ENCODE measurements at places on chromosomes 7 and 10.

DNA sequence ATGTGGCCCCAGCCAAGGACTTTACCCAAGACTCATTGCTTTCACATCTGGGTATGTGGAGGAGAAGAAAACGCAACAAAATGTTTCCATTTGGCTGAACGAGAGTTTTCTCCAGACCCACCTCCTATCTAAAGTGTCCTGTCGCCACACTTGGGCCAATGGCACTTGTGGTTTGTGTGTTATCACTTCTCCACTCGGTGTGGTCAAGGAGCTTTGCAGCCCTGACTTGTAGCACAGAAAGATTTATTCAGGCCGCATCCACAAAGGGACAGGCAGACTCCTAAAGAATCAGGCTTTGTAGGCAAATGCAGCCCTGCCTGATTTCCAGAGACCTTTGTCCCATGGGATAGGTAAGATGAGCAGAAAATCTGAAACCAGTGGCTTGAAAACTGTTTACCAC lies 12.8 kb upstream of the LRRC4 start:
- no peak for DNase-seq

- no peak for DNase-seq
Measured at GRCh38 chr10:73424478-73424877, 8.9 kb downstream of the MSS51 start.

DNA sequence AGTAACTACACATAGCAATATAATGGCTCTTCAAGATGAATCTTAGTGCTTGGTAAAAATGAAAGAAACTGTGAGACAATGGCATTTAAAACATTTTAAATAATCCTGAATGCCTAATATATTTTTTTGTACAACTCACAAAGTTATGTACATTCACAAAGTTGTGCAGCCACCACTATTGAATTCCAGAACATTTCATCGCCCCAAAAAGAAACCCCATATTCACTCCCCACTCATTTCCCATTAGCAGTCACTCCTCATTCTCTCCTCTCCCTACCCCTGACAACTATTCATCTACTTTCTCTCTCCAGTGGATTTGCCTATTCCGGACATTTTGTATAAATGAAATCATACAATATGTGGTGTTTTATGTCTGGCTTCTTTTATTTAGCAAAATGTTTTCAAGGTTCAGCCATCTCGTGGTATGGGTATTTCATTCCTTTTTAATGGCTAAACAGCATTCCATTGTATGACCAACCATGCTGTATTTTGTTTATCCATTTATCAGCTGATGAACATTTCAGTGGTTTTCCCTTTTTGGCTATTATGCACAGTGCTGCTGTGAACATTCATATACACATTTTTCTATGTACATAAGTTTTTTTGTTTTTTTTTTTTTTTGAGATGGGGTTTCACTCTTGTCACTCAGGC lies 34.7 kb downstream of the ENTPD7 start:
- no peak for DNase-seq

DNA sequence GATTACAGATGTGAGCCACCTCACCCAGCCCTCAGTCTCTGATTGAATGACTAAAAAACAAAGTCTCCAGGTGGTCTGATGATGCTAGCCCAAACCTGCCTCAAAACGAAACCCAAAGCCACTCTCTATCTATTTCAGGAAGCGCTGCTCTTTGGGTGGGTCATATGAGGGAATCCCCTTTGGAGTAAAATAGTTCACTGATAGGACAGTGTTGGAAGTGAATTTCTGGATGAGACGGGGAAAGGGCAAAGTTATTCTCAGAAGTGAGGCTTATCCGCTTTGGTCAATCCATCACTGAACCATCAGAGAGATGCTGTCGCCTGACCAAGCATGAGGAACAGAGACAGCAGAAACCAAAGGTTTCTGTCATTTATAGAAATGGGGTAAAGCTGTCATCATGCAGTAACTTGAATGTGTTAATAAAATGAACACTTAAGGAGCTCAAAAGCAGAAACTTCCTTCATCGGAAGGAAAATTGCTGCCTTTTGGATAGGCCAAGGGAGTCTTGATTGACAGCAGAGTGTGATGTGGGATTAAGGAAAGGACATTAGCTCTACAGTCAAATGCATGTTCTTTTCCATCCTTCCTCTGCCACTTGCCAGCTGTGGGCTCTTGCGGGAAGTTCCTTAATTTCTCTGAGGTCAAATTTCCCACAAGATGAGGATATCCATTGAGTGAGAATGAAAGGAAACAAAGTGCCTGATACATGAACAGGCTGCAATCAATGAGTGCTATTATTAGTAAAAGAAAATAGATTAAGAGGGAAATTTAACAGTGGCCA lies 64.9 kb upstream of the C1QL3 start:
- DNase-seq, result no peak

GRCh38 chr10:69409968-69410367 lies 6.8 kb downstream of the TACR2 start:
- no peak for DNase-seq

DNA sequence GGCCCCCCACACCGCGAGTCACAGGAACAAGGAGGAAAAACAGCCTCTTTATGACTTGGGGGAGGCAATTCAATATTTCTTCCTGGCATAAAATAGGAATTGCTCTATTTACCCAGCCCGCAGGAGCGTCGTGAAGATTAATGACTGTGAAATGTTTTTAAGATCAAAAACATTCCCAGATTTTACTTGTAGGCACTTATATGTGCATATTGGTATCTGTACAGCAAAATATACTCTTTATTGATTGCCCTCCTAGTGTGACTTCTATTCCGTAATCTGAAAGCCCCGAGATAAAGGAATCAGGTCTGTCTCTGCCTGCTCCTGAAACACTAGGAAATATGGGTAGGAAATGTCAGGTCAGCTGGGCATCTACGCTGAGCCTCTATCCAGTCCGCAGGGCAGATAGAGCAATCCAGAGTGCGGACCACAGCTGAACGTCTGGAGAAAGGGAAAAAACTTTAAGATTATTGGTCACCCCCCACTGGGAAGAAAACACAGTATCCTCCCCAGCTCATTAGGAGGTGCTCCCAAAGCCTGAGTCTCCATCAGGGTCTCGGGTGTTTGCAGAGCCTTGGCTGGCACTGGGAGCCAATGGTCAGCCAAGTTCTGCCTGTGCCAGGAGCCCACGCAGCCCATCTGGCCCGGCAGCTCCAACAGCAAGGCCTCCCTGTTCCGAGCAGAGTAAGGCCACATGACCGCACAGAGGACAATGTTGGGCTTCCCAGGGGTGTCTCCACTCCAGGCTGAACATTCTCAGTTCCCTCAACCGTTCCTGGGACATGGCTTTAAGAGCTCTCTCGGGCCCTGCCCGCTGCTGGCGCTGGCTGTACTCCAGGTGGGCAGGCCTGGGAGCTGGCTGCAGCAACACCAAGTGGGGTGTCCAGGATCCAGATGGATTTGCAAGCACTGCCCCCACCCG lies 7.7 kb downstream of the CTBP2 start:
- DNase-seq, result no peak

DNA sequence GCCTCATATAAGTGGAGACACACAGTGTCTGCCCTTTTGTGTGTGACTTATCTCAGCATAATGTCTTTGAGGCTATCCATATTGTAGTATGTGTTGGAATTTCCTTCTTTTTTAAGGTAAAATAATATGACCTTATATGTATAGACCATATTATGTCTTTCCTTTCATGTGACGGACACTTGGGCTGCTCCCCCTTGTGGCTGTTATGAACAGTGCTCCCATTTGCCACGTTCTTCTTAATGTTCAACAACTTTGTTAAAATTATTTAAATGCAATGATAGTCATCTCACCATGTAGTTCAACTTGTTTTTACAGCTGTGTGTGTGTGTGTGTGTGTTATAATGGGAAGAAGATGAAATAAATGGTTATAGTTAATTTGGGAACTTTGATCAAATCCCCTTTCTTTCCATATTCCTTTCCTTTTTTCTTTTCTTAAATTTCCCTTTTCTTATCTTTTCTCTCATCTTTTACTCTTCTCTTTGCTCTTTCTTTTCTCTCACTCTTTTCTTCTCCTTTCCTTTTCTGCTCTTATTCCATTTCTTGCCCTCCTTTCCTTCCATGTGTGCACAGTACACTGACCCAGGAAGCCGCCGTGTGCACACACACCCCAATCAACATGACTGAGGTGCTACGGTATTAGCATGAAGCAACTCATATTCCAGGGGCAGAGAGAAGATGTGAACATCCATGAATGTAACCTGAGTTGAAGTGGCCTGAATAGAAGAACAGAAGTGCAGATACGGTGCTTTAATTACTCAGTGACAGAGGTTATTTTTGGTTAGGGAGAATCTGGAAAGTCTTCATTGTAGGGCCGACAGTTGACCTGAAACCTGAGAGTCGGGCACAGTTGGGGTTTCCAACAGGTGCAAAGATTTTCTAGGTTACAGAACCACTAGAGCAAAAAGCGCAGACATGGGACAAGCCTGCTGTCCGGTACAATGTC lies 596.6 kb downstream of the SDK1 start:
- DNase-seq, result peak; percentile 33

- no peak for DNase-seq
Measured at GRCh38 chr10:96222441-96222840, 48.9 kb downstream of the BLNK start.

DNA sequence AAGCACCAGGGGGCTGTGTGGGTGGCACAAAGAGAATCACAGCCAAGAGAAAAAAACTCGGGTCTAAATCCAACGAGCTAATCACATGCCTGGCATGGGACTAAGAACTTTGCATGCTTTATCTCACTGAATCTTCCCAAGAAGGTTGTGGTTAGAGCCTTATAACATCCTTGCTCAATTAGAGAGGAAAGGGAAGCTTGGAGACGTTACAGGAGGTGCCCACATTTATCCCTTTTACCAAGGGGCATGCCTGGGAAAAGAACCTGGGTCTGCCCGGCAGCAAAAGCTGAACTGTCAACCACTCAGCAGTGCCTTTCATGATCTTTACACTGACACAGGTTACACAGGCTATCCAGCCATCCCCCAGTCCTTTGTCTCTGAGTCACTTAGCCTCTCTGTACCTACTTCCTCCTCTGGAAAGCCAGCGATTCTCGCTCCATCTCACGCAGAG lies 190.1 kb downstream of the PRPF18 start:
- no peak for DNase-seq

DNA sequence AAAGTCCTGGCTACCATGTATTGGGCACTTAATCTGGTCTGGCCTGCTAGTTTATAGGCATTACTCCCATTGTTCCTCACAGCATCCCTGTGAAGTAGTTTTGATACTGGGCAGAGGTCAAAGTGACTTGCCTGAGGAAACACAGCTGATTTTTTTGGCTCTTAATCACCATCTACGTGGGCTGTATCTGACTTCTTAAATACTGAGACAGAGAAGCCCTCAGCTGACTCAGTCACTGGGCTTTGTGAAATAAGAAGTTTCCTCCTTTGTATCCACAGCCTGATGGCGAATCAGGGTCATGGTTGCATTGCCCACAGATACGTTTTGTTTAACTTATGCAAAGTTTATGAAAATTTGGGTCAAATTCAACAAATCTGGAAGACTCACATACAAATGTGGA lies 13.2 kb downstream of the TACR2 start:
- no peak for DNase-seq

GRCh38 chr10:51783941-51784340 lies 84.5 kb upstream of the CSTF2T start:
- no peak for DNase-seq

GRCh38 chr7:7720750-7721621 lies 2.6 kb upstream of the RPA3 start:
- no peak for DNase-seq

- DNase-seq, result no peak
Measured at GRCh38 chr10:30991647-30992011, 40.0 kb downstream of the ZNF438 start.

DNA sequence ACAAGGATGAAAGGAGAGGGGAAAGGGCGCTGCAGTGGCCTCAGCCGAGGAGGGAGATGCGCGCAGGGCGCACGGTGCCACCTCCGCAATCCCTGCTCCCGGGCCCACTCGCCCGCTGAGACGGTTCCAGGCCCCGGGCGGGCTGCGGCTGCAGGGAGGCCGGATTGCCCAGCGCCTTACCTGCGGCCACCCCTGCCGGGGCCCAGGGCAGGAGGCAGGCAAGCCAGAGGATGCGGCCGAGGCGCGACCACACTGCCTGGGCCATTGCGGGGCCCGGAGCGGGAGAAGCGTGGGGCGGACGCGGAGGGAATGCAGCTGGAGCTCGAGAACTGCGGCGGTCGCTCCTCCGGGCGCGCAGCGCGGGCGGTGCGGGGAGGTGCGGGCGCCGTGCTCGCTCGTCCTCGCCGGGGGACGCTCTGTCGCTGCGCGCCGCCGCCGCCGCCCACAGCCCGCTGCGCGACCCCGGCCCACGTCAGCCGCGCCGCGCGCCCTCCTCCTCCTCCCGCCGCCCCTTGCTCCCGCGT lies at the start of gene TMEM130:
Gene TMEM130 (minus strand): TSS at position 418 of the 524 bp plus-strand sequence. CDS start 153 bp downstream, at position 265.
- DNase-seq, result no peak

DNA sequence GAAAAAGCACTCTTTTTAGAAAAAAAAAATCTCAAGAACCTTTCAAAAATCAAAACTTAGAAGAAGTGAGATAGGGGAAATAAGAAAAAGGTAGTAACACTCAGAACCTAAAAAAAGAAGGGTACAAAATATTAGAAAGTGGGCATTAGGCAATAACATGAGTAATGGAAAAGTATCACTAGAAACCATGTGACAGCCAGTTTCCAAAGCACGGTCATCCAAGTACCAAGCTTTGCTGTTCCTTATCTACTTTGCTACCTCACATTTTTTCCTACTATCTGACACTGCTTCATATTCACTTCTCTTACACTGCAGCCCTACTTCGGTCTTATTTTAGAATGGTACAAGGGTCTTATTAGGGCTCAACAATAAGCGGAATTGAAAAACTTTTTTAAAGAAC lies 30.3 kb downstream of the IMMP2L start:
- DNase-seq, result no peak

DNA sequence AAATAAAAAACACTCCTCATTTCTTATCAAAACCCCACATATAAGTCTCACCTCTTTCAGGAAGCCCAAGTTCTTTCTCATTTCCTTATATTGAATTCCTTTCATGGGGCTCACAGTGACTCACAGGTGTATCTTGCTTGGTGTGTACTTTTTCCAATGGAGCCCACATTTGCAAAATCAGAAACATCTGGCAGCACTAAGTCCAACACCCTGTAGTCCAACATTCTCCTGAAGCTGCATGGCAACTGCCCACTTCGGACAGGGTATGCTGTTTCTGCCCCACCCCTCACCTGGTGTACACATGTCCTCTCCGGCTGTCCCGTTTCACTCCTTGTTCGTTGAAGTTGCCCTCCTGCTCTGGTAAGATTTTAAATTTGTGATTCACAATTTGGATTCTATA lies 544.1 kb downstream of the SORCS3 start:
- no peak for DNase-seq

DNA sequence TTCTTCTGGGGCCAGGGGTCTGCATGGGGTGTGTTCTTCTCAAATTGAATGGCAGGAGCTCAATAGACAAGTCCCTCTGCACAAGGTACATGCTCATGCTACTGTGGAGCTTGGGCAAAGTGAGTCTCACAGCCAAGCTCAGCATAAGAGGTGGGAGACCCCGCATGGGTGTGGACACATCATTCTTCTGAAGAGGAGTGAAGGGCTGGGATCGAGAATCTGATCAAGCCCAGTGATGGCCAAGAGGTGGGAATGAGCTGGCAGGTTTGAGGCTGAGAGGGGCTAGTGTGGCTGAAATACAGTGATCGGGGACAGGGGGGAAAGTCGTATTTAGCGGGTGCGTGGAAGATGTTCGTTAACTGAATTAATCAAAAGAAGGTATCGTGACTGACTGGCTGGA lies 32.6 kb downstream of the CDH23 start:
- DNase-seq, result no peak

All from NCI-H460 (cell line).